ENCODE measurements at places on chromosomes 13 and 19. TPM values are rescaled to one million over a fixed set of nuclear protein-coding genes. Genes with fewer than 3 reads are reported as not detected.

- peaks cover 9% of the 10 kb centered on the region for H3K4me1 ChIP-seq
- peak overlapping the region; percentile 99 for H3K27ac ChIP-seq
- peak overlapping the region; percentile 67 for H3K4me3 ChIP-seq
- H3K36me3 ChIP-seq: no peaks in the 10 kb centered on the region
- no peak for DNase-seq
Measured at GRCh38 chr13:36344886-36345437, 1.2 kb downstream of the SPART start.

DNA sequence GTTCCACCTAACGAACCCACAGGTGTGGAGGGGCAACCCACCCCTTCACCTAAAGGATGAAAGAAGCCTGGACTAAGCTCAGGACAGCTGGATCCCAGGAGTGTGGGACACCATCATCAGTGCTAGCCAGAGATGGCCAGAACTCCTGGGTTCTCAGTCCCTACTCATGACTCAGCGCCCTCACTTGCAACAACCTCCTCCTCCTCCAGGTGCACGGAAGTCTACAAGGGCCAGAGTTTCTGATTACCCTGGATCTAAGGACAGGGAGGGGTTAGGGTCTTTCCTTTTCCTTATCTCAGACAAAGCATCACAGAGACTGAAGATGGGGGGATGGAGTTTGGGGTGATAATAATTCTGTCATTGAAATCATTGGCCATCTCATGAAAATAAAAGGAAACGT is 8.0 kb downstream of the TULP2 start:
- H3K27ac ChIP-seq: no peak overlapping the region
- no peaks in the 10 kb centered on the region for H3K36me3 ChIP-seq
- H3K4me3 ChIP-seq: no peak overlapping the region

DNA sequence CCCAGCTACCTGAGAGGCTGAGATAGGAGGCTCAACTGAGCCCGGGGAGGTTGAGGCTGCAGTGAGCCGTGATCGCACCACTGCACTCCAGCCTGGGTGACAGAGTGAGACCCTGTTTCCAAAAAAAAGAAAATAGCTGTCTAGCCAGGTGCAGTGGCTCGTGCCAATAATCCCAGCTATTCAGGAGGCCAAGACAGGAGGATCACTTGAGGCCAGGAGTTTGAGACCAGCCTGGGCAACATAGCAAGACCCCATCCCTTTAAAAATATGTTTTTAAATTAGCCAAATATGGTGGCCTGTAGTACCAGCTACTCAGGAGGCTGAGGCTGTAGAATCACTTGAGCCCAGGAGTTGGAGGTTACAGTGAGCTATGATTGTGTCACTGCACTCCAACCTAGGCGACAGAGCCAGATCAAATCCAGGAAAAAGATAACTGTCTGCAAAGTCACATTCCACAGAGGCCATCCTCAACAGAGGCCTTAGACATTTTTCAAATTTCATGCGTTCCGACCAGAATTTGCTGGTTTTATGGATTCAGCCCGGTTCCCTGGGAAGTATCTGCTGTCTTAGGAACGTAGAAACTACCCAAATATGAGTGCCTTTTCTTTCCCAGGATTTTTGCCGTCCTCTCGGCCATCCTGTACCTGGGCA is 58.7 kb upstream of the USE1 start:
- H3K4me1 ChIP-seq: no peaks in the 10 kb centered on the region
- H3K27me3 ChIP-seq: no peaks in the 10 kb centered on the region
- H3K4me3 ChIP-seq: no peak overlapping the region
- H3K27ac ChIP-seq: no peak overlapping the region

GRCh38 chr19:6362027-6362350 is 658 bp downstream of the CLPP start:
- H3K27ac ChIP-seq: peak overlapping the region; percentile 93
- H3K4me1 ChIP-seq: no peaks in the 10 kb centered on the region
- H3K4me3 ChIP-seq: peak overlapping the region; percentile 86
- no peaks in the 10 kb centered on the region for H3K36me3 ChIP-seq
- no peaks in the 10 kb centered on the region for H3K27me3 ChIP-seq
- peak; percentile 42 for DNase-seq

GRCh38 chr13:101941095-101941783 is 460.6 kb downstream of the FGF14 start:
- no peaks in the 10 kb centered on the region for H3K27me3 ChIP-seq
- no peak overlapping the region for H3K27ac ChIP-seq
- no peak for DNase-seq

The MEF2B gene
- total RNA-seq: 0.55 TPM

The SRRM5 gene
- not detected for total RNA-seq
